ENCODE measurements at places on chromosomes 5 and 9.

DNA sequence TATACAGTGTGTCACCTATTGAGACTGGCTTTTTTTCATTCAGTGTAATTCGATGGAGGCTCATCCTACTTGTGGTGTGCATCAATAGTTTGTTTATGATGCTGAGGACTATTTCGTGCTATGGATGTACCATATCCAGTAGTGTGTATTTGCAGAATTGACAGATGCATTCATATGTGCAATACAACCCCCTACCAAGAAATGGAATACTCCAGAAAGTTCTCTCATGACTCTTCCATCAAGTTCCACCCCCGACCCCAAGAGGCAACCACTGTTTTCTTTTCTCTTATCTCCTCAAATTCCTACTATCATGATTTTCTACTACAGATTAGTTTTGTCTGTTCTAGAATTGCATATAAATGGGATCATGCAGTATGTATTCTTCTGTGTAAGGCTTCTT lies 21.9 kb downstream of the FBXO10 start:
- DNase-seq: no peak

DNA sequence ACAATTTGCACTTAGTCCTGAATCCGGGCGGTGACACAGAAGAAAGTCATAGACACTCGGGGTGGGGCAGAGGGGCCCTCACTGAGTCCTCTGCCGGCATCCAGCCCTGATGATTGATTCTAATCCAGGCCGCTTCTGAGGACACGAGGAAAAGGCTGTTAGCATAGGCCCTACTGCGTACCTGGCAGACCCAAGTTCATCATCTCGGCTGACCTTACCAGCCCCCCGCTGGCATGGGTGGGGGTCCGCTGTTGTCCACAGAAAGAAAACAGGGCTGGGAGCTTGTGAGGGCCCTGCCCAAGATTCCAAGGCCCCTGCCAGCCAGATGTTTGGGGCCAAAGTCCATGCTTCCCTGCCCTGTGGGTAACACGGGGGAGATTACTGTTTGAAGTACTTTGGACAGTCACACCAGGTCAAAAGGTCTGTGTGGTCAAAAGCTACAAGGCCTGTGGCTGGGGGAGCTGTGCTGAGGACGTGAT lies 24.5 kb downstream of the ERGIC1 start:
- DNase-seq: no peak

- DNase-seq: no peak
Measured at GRCh38 chr5:130836729-130837649, 328.1 kb downstream of the HINT1 start.

GRCh38 chr9:84668196-84669012 lies 1.1 kb upstream of the NTRK2 start:
- no peak for DNase-seq

GRCh38 chr5:14587150-14587549 lies 5.6 kb downstream of the OTULINL start:
- no peak for DNase-seq

GRCh38 chr5:168260353-168261226 lies 30.9 kb upstream of the WWC1 start:
- DNase-seq: no peak

DNA sequence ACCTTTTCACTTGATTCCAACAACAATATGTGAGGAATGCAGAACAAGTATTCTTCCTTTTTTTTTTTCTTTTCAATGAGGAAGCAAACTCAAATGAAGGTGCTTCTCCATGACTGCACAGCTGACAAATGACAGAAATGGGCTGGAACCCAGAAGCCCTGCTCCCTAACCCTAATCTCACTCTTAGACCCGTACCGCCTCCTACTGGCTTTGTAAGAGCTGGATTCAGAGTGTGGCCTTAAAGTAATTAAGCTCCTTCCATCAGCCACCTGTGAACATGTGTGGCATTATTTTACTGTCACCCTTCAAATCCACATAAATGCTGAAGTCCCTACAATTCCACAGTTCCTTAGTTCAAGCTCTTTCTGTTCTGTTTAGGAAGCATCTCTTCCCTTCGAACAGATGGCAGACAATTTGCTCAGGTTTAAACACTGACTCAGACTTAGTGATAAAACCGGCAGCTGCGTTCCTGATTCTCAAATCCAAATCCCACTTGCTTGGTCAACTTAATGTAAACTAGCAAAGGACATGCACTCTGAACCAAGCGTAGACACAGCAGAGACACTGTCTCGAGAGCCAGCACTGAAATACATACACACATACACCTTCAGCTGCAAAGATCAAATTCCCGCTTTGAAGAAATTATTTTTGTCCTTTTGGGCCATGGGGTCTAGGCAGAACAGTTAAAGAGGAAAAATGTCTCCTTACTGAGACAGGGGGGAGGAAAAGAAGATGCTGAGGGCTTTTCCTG lies 316.7 kb upstream of the TLE4 start:
- no peak for DNase-seq

DNA sequence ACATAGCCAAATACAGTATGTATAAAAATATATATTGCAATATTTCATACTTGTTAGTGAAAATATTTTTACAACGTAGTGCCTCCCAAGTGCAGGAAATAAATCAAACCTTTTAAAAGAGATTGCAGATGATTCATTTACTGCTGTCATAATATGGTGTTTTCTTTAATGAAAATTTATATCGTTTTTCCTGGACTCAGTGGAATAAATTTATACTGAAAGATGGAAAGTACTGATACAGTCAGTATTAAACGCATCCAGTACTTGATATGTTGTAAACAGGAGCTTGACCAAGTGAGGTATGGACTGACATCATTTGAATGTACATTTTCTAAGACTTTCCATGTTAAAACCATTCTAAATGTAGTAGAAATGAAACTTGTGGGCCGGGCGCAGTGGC lies 143.4 kb upstream of the ZNF608 start:
- DNase-seq: no peak

DNA sequence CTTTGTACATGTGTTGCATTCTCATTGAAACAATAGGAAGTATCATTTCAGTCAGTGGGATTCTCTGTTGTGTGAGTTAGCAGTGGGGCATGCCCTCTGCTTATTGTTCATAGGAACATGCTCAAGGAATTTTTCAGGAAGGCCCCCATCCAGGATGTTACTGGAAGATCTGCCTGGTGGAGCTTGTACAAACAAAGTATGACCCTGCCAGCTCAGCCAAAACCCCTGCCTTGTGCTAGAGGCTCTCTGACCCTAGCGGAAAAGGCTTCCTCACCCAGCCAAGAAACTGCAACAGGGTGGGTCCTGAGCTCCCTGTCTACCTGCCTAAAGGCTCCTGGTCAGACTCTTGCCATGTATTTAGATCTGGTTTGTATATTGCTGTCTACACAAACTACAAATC lies 43.2 kb downstream of the MRRF start:
- no peak for DNase-seq

DNA sequence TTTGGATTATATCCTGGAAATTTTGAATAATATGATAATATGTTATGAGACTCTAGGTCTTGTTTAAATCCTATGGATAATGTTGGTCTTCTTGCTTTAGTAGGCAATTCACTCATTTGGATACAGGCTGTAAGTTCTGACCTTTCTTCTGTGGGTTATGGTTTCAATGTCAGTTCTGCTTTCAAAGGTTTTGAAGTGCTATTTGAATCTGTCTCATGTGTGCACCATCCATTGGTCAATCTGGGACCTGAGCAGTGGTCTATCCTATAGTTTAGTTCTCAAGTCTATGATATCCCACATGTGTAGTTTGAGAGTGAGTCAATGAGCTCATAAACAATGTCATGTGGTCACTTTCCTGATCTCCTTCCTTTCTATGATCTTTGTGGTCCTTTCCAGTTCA lies 94.4 kb downstream of the RMI1 start:
- DNase-seq: no peak

DNA sequence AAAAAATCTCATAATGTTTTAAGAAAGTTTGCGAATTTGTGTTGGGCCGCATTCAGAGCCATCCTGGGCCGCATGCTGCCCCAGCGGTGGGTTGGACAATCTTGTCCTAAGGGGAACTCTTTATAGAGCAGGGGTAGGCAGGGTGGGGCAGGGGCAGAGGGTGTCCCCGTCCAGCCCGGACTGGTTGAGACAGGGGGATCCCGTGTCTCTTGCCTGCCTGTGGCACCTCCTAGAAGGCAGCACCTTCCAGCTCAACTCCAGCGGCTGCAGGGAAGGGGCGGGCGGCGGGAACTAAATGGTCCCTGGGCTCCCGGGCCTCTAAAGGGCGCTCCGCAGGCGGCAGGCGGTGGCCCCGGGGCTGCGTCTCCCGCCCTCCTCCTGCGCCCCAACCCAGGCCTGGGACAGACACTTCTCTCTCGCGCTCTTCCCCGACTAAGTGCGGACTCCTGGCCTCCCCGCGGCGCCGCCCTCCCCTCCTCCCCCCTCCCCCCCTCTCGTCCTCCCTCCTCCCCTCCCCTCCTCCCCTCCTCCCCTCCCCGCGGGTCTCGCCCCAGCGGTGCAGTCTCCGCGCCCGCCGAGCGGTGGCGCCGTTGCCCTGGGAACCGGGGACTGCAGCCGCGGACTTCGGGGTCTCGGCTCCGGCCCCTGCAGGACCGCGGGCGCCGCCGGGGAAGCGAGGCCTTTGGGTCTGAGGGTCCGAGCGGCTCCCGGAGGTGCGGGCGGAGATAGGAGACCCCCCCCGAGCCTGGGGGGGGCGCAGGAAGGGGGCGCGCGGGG lies 132.6 kb downstream of the MRPL36 start:
- no peak for DNase-seq

DNA sequence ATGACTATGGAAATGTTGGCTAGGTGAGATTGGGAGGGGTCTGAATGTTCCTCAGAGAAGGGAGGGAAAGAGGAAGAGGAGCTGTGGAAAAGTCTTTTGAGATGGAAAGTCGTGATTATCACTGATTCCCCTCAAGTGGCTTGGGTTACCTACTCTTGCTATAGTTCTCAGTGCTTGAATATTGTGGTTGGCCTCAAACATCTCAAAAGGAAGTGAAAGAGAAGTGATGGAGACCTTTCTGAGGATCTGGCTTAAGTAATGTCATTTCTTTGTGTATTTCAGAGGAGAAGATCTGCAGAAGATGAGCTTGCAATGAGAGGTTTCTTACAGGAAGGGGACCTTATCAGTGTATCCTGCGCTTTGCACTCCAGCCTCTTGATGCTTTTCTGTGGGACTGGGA lies 5.5 kb downstream of the EXOSC2 start:
- DNase-seq: no peak
